ENCODE measurements at places on chromosomes 3 and 15.
A peak's percentile ranks its signal among the peaks of the same experiment; 100 is the strongest.

DNA sequence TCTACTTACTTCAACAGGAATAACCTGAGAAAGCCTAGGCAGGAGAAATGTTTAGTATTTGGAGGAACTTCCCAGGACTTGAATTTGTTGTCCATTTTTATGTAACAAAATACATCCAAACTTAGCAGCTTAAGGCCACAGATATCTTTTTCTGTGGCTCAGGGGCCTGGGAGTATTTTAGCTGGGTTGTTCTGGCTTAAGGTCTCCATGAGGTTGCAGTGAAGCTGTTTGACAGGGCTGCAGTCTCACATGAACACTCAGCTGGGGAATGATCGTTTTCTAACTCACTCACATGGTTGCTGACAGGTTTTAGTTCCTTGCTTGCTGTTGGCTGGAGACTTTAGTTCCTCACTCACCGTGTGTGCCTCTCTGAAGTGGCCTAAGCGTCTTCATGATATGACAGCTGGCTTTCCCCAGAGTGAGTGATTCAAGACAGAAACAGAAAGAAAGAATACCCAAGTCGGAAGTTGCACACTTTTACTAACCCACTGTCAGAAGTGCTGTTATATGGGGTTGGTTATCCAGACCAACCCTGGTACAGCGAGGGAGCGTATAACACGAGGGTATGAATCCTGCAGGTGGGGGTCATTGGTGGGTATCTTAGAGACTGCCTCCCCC is 229.7 kb upstream of the TBL1XR1 start:
- peak; percentile 22 for DNase-seq

GRCh38 chr3:4021162-4021561 is 221.9 kb downstream of the LRRN1 start:
- no peak for DNase-seq

DNA sequence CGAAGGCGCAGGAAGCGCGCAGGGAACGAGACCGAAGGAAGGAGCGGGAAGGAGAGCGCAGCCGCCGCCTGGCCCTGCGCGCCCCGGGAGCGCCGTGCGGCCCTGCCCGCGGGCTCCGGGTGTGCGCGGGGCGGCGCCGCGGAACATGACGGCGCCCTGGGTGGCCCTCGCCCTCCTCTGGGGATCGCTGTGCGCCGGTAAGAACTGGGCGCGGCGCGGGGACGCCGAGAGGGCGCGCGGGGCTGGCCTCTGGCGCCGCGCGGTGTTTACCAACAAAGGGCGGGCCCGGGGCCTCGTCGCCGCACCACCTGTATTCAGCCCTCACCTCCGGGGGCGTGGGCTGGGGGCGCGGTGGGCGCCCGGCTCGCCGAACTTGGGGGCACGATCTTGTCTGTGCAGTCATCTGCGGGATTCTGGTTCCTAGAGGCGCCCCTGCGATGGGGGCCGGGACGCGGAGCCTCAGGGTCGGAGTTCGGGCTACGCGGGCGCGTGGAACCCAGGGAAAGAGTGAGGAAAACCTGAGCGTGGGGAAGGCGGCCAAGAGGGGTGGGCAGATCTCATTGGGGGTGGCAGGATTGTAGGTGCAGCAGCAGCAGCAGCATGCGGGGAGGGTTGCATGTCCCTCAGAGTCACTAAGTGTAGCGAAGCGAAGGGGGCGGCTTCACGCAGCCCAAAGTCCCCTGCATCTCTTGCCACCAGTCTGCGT is 641 bp downstream of the ACVR2B start:
- peak; percentile 15 for DNase-seq

GRCh38 chr3:127763816-127764215 is 58.5 kb downstream of the MGLL start:
- no peak for DNase-seq

GRCh38 chr15:100968050-100968966 is 49.2 kb downstream of the LRRK1 start:
- no peak for DNase-seq

DNA sequence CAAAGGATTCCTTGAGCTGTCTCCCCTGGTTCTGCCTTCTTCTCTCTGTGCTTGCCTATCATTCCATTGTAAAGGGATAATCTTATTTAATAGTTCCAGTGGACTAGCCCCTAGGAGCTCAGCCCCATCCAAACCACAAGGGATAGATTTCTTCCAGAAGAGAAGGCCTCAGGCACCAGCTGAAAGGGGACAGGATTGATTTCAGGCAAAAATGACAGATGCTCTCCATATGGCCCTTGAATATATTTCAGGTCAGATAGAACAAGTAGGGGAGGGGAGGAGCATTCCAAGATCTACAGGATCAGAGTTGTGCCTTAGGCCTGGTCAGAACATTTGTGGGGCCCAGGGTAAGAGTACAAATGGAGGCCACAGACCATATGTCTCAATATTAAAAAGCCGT is 85.3 kb downstream of the RPLP1 start:
- no peak for DNase-seq

DNA sequence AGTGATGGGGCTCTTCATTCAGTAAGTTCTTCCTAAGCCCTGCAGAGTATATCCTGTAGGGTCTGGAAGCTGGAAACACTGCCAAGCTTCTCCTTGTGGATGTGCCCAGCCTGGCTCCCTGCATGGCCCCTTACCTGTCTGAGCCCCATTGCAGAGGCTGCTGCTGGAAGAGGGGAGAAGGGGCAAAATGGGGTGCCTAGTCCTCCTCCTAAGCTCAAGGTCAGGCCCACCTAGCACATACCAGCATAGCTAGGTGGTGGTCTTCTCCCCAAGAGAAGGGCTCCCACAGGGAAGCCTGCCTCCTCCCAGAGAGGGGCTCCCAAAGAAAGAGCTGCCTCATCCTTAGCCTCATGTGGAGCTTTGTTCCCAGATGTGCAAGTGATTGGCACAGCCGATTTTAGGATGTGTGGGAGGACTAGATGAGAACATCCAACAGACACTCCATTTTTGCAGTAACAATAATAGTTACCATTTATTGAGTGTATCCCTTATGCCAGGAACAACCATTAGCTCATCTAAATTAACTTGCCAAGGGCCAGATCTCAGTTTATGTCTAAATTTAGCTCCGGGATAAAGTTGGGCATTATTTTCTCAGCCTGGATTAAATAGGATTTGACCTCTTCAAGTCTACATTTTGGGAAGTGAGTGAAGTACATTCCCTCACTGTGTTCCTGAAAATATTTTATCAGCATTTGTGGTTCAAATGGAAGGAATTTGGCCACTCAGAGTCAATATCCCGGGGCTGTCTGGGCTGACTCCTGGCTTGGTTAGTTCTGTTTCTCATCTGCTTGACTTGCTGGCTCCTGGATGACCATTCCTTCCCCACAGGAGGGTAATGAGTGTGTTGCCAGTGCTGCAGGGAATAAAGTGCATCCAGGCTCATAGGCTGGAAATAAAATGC is 291.1 kb upstream of the ROPN1 start:
- no peak for DNase-seq

- DNase-seq, result no peak
These were observed 122.7 kb downstream of the MEIS2 start for GRCh38 chr15:36977659-36978058.

GRCh38 chr3:120410541-120410940 is 40.3 kb downstream of the FSTL1 start:
- DNase-seq, result no peak

GRCh38 chr3:196643201-196643749 is 3.8 kb downstream of the NRROS start:
- peak; percentile 15 for DNase-seq

DNA sequence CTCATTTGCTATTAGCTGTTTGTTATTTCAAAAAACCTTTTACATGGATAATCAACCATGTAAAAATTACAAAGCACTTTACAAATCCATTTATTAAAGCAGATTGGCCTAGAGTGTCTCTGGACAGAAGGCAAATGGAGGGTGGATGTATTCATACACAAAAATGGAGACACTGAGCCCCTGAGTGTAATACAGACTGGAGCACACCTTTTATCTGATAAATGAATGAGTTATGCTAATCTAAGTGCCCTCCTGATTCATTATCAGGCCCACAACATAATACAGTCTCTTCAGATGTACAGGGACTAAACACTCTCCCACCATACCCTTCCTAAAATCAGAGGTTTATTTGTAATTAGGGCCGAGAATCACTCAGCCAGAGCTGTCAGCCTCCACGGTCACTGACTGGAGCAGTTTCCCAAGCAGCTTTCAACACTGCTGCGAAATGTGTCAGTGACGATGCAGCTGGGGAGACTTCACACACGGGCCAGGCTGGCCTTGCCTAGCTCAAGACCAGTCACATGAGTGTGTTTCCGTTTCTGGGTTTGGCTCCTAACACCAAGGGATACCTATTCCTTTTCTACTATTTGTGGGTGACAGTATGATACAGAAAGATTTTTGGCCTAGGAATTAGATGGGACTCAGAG is 271.8 kb downstream of the ZIC1 start:
- DNase-seq, result no peak

DNA sequence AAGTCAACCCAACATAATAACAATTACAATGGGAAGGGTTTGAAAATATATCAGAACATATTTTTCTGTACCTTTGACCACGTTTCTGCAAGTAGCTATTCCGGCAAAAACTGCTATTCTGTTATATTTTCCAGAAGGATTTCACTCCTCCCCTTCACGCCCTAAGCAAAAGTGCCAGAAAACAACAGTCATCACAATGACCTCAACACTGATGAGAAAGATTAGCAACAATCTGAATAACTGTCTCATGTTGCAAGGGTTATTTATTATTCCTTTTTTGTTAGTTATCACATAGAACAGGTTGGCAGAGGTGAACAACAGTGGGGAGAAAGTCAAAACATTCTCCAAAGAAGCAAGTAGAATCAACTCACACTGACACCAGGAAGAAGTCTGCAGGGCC is 269.4 kb upstream of the ARRDC4 start:
- no peak for DNase-seq

DNA sequence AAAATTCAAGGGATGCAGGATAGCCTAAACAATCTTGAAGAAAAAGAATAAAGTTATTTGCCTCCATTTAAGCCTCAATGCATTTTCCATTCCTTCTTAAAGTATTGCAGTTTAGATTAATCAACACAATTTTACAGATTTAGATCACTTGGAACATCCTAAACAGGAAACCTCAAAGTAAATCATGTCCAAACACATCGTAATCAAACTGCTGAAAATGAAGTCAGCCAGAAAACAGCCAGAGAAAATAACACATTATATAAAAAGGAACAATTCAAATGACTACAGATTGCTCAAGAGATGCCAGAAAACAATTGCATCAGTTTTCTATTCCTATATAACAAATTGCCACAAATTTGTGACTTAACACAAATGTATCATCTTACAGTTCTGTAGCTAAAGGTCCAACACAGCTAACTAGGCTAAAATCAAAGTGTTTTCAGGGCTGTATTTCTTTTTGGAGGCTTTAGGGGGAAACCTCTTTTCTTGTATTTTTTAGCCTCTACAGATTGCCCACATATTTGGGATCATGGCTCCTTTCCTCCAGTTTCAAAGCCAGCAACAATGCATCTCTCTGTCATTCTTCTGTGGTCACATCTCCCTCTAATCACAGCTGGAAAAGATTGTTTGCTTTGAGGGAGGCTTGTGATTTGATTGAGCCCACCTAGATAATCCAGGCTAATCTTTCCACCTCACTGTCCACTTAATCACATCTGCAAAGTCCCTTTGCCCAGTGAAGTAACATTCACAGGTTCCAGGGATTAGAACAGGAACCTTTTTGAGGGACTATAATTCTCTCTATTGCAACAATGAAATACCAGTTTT is 543.3 kb upstream of the UBE2E2 start:
- no peak for DNase-seq

- no peak for DNase-seq
These were observed 84.5 kb upstream of the MEF2A start for GRCh38 chr15:99481113-99481950.

DNA sequence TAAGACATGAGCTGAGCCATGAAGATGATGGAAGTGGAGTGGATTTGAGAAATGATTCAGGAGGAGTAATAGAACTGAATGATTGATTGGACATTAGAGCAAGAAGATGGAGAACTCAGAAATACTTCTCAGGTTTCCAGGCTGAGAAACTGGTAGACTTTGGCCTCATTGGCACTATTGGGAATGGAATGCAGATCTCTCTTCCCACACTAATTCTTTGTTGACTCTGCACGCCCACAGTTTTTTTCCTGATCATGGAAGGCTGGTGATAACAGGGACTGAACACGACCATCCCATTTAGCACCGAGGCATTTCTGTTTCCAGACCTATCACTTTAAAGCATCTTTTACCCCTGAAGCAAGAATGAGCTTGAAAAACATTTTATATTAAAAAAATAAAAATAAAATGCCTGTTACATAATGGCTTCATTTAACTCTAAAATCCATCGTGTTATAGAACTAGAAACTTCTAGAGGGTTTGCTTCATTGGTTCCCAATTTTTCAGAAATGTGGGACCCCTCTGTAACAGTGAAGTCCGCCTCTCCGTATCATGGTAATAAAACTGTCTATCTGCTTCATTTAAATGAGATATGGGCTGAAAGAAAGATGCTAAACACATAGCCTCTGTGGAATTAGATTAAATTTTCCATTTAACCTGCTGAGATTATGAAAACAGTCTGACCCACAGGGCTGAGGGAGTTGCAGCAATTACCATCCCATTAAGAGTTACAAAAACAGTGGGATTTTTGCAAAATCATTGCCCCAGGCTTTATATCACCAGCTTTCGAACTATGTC is 562.0 kb upstream of the CFAP20DC start:
- DNase-seq, result no peak

DNA sequence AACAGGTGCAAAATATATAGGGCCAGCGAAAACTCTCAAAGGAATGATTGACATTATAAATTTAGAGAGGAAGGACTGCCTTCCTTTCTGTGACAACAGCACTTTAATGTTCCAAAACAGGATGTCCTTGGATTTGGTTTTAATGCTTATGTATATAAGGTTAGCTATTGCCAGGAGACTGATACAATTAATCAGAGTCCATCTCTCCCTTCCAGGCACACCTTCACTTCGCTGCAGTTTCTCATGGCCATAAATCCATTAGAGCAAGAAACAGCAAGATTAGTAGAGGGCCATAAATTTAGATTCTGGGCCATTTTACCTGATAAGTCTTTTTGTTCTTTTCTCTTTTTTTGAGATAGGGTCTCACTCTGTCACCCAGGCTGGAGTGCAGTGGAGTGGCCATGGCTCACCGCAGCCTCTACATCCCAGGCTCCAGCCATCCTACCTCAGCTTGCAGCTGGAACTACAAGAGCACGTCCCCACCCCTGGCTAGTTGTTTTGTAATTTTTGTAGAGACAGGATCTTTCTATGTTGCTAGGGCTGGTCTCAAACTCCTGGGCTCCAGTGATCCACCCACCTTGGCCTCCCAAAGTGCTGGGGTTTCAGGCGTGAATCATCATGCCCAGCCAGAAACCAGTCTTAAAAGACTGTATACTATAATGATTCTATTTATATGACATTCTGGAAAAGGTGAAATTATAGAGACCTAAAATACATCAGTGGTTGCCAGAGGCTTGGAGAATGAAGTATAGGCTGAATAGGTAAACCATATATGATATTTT is 15.7 kb upstream of the TFRC start:
- DNase-seq, result no peak

GRCh38 chr3:10006762-10007090 is 19.5 kb upstream of the FANCD2 start:
- no peak for DNase-seq

All from stimulated activated CD4-positive, alpha-beta T cell treated with anti-CD3 and anti-CD28 coated beads, Interleukin-4, amount 100 ng/mL, for 48 hours (primary cell).